ENCODE measurements at places on chromosomes 6 and 20.

DNA sequence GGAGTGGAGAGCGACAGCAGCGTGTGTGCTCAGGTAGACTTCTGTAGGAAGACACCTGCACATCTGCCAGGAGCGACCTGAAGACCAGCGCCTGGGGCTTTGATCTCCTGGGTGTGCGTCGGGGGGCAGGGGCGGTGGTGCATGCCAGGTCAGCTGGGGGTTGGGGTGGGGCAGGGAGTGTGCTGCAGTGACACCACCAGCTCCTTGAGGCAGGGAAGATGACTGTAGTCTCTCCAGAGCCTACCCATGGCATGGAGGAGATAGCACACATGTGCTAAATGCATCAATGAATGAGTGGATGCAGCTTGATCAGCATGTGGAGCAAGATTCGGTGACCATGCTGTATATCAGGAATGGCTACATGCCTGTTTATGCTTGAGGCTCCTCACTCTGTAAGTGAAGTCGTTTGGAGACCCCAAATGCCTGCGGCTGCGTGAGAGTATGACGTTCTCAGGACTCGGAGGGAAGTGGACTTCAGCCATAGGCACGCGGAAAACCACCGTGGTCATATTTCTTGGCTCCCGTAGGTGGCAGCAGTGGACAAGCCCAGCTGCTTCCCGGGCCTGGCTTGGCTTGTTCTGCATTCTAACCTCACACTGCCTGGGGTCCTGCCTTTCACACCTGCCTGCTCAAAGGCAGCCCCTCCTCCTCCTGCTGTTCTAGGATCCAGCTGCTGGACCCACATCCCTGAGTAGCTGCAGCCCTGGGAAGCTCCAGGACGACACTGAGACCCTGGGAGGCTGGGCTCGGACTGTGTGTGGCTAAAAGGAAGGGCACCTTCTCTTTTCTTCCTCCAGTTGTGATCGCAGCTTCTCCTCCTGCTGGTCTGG lies 39.4 kb upstream of the KCNK16 start:
- DNase-seq: peak; percentile 71

- no peak for DNase-seq
Measured at GRCh38 chr6:15017803-15018202, 228.1 kb upstream of the JARID2 start.

DNA sequence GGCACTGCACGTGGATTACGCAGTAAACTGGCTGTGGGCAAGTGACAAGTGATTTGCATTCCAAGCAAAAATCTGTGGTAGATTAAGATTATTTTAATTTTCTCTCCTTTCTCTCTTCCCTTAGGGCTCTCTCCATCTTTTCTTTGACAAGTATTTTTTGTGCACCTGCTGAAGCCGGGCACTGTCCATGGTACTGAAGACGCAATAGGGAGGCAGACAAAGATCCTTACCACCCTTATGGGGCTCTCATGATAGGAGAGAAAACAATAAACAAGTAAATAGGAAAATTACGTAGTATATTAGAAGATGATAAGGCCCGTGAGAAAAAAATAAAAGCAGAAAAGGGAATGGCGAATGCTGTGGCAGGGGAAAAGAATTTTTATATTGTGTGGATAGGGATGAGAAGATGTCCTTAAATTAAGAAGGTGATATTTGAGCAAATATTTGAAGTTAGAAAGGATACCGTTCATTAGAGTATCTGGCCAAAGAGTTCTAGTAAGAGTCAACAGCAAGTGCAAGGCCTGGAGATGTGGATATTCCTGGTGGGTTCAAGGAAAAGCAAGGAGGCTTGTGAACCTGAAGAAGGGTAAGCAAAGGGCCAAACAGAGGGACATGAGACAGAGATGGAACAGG lies 146.0 kb downstream of the LAMP5 start:
- no peak for DNase-seq

GRCh38 chr6:133648581-133648980 lies 240.3 kb upstream of the TCF21 start:
- DNase-seq: no peak

GRCh38 chr20:57829805-57830514 lies 120.1 kb upstream of the PMEPA1 start:
- no peak for DNase-seq

DNA sequence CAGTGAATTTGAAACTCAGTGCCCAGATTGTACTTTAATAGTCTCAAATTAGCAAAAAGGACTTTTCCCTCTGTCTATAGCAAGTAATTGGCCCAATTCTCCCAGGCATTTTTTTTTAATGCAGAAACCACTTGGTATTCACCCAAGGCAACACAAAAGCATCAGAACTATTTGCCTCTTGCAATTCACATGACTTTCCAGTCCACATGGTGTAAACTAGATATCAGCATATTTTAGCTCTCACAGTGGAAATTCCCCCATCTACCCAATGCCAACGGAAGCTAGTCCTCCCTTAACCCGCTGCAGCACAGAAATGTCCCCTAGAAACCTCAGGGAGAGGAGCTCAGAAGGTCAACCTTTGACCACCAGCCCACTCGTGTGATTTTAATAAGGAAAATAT lies 103.4 kb upstream of the CDYL start:
- no peak for DNase-seq

DNA sequence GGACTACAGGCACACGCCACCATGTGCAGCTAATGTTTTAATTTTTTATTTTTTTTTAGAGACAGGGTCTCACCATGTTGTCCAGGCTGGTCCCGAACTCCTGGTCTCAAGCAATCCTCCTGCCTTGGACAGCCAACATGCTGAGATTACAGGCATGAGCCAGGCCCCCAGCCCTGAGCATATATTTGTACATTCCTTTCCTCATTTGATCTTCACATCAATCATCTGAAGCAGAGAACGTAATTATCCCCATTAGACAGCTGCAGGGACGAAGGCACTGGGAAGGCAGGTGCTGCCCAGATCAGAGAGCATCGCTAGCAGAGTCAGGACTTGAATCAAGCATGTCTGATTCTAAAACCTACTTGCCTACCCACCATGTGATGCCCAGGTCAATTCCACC lies 41.0 kb upstream of the SIRPA start:
- no peak for DNase-seq

- DNase-seq: no peak
Measured at GRCh38 chr20:20939006-20939405, 167.2 kb downstream of the LINC00237 start.

DNA sequence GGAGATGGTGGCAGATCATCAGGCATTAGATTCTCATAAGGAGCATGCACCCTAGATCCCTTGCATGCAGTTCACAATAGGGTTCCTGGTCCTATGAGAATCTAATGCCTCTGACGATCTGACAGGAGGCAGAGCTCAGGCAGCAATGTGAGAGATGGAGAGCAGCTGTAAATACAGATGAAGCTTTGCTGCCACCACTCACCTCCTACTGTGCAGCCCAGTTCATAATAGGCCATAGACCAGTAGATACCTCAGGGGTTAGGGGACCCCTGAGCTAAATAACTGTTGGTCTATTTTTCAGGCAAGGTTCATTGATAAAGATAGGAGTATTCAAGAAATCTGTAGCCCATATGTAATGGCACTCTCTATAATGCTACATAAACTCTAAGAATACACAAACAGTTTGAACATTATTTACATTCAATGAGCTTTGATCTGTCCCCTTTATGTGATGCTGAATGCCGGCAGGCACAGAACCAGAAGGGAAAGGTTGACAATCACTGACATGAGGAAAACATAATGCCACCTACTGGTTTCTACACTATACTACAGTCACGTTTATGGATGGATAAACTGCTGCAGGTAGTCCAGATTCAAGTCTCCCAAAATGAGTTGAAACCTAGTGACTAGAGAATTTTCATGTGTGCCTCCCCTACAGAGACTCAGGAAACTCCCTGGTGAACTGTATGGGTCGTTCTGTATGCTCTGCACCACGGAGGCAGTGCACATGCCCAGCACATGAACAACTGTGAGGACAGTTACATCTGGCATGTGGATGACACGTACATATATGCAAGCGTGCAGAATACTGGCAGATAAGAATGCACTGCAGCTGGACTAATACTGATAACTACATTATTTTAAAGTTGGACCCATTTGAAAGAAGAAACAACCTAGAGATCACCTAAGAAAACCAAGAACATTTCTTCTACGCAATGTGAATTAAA lies 72.0 kb downstream of the DST start:
- peak; percentile 15 for DNase-seq

GRCh38 chr6:74638412-74638811 lies 567.4 kb downstream of the COL12A1 start:
- no peak for DNase-seq

DNA sequence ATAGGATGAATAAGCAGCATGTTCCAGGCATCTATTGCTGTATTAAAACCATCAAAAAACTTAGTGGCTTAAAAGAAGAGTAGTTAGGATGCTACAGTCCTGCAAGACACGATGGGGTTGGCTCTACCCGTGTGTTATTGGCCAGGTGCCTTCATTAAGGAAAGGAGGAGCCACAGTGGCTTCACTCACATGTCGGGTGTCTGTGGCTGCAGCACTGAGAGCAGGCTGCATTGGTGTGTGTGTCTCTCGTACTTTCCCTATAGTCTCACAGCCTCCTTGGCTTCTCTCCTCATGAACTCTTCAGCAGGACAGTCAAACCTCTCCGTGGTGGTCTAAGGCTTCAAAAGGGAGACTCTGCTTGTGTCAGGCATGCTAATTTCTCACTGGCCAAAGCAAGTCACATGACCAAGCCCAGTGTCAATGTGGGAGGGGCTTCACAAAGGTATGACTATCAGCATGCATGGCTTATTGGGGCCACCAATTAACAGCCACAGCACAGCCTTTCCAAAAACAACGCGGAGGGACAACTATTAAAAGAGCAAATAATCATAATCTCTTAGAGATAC lies 402.8 kb downstream of the KIF16B start:
- no peak for DNase-seq

DNA sequence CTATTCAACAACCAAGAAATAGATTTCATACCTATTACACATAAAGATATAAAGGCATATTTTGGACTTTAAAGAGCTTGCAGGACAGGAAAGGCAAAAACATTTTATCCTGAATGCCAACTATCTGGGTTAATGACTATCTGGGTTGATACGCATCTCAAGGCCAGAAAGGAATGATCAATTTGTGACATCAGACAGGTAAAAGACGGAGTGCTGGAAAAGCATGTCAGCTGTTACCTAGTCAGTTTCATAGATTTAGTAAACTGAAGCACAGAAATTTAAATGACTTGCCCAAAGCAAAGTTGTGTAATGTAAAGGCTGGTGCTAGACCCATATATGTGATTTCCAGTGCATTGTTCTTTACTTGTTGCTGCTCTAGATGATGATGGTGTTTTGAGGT lies 36.8 kb downstream of the HDAC2 start:
- DNase-seq: no peak

GRCh38 chr6:119461187-119461586 lies 111.6 kb upstream of the MAN1A1 start:
- DNase-seq: no peak

GRCh38 chr6:14088600-14089192 lies 28.9 kb upstream of the CD83 start:
- DNase-seq: no peak

DNA sequence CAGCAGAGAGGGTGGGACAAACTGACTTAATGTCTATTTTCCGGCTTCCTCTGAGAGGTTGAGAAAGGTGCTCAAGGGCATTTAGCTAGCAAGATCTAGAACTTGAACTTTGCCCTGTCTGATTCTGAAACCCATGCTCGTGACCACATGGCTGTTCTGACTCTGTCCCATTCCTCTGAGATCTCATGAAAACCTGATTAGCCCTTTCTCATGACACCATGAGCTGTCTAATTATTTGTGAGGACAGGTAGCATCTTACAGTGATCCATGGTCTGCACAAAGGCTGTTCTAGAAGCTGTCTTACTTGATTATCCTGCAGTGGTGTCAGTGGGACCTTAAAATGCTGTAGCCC lies 89.6 kb upstream of the TOX2 start:
- no peak for DNase-seq

GRCh38 chr6:49766762-49767161 lies 20.3 kb downstream of the PGK2 start:
- no peak for DNase-seq

- no peak for DNase-seq
Measured at GRCh38 chr20:53162251-53162835, 190.2 kb downstream of the TSHZ2 start.

GRCh38 chr20:46857061-46857831 lies 37.4 kb upstream of the EYA2 start:
- no peak for DNase-seq
